ENCODE measurements at places on chromosomes 16 and 17. TPM values are rescaled to one million over a fixed set of nuclear protein-coding genes. Genes with fewer than 3 reads are reported as not detected.

Gene OTOP3
- total RNA-seq = not detected

Gene ABCA6
- 17.9 TPM for total RNA-seq

Gene PRAC1
- not detected for total RNA-seq

Gene MAP2K4
- total RNA-seq = 57.7 TPM

DNA sequence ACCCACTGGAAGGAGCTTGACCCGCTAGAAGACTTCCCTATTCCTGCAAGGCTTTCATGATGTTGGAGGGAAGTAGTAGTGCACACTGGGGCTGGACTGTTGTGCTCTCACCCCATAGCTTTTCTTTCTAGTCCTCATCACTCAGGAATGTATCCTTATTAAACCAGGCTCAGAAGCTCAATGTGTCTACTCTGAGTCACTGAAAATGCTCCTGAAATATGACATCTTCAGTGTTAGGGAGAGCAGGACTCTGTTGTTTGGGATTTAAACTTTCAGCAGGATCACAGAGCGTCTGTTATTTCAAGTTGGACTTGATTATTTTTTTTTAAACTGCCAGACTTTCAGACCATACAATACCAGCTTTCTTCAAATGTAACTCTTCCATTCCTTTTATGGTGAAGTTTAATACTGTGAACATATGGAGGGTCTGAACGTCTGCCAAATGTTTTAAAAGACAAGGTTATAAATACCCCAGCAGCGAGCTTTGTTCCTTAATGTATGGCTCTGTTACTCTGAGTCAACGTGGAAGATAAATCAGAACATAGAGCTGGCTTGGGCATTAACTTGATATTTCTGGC is 257.5 kb downstream of the CDH11 start:
- peak; percentile 26 for DNase-seq

DNA sequence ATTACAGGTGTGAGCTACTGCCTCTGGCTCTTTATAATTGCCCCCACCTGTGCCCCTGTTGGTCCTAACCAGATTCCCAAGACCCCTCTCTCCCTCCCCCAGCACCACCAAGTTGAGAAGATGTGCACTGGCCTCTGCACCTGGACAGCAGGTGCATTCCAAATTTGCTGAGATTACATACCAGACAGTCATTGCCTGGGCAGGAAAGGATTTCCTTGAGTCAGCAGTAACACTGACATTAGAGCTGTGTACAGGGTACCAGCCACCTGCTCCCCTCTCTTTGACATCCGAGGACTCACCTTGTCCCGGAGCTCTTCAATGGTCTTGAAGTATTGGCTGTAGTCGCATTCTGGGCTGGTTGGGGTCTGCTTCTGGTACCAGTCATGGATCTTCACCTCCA is 659 bp downstream of the KRT15 start:
- no peak for DNase-seq

GRCh38 chr17:37702598-37702997 is 42.3 kb downstream of the HNF1B start:
- peak; percentile 16 for DNase-seq

GRCh38 chr17:59485946-59486345 is 79.5 kb upstream of the DHX40 start:
- DNase-seq = no peak

- no peak for DNase-seq
These were observed 328 bp downstream of the LLGL1 start for GRCh38 chr17:18225642-18226283.

DNA sequence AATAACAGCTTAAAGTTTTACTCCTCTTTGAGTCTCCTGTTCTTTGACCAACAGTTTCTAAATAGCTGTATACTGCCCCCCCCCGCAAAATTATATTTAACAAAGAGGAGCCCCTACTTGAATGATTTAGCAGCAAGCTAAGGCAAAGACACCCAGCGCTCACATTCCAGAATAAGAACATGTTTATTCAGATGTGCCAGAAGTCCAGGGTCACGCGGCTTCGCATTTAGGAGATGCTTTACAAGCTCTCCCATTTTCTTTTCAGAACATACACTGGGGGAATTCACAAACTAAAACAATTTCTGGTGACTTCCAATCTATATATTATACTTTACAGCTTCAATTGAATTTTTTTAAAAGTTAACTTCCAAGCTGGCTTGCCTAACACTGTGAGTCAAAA is 5.3 kb downstream of the PLD6 start:
- peak; percentile 51 for DNase-seq

DNA sequence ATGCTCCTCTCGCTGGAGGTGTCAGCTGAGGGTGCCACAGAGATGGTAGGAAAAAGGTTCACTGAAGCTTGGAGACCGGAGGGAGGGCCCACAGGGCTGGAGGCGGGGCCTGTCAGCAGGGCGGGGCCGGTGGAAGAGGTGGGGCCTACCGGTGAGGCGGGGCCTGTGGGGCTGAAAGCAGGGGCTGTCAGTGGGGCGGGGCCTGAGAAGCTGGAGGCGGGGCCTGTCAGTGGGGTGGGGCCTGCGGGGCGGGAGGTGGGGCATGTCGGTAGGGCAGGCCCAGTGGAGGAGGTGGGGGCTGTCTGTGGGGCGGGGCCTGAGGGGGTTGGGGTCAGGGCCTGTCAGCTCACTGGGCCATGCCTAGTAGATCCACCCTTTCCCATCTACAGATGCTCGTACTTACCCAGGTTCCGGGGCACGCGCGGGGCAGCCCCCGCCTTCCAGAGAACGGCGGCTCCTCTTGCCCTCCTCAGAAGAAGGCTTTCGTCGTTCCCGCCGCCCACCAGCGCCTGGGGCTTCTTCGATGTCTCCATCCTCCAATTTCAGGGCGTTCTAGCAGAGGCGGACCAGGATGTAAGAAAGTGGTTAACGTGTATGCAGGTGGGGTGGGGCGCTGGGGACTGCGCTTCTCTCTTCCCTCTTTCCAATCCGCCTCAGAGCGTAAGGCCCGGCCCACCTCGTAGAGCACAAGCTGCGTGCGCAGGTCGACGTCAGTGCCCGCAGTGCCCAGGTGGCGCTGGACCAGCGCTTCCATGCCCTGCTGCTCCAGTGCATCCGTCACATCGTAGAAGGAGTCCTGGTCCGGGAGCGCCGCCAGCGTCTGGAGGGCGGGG is 9.8 kb downstream of the TMEM208 start:
- no peak for DNase-seq

GRCh38 chr17:77353684-77354419 is 213.1 kb downstream of the SEC14L1 start:
- DNase-seq = no peak

GRCh38 chr17:29885031-29885640 is 44.9 kb downstream of the SSH2 start:
- no peak for DNase-seq

DNA sequence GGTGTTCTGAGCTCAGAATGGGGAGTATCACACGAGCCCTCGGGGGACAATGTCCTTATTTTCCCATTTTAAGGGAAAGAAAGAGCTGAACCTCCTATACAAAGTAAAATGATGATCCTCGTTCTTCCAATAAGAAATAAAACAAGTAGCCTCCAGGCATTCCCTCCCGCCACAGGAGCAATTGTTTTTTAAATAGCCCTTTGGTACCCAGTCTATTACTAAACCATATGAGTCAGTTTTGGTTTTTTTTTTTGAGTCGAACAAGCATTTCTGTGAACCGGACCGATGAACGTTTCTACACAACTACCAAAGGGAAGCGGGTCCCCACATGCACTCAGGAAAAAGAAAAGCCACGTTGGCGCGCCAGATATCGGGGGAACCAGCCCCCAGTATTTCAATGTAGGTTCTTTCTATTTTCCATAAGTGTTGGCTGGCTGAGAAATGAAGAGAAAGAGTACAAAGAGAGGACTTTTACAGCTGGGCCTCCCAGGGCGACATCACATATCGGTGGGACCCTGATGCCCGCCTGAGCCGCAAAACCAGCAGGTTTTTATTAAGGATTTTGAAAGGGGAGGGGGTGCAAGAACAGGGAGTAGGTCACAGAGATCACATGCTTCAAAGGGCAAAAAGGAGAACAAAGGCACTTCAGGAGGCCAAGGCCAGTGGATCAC is 3.8 kb upstream of the DCXR start:
- DNase-seq = no peak
